KG1 (cell line): ENCODE measurements at places on chromosomes 13 and 19.

DNA sequence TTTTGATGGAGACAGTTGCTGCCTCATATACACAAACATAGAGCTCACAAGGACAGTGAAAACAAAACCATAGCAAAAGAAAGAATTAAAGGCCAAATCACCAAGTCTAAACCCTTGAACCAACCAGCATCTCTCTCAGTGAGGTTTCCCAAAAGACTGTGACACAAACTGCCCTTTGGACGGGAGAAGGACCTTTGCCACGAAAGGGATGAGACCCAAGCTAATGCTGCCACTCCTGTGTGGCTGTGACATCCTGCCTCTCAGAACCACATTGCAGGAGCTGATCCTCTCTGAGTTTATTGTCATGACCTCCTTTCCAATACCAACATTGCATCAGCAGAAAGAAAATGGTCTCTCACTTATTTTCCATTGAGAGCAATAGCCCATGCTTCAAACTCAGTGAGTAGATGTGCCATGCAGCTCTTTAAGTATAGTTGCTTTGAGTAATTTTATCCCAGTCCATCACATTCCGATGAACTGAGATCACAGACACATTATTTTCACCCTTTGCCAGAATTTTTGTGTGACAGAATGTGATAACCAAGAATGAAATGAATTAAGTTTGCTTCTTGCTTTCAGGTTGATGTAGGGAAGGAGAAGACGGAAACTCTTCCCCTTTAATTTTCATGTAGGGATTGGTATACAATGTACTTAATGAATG is 133.5 kb upstream of the IRS2 start:
- no peak for DNase-seq

DNA sequence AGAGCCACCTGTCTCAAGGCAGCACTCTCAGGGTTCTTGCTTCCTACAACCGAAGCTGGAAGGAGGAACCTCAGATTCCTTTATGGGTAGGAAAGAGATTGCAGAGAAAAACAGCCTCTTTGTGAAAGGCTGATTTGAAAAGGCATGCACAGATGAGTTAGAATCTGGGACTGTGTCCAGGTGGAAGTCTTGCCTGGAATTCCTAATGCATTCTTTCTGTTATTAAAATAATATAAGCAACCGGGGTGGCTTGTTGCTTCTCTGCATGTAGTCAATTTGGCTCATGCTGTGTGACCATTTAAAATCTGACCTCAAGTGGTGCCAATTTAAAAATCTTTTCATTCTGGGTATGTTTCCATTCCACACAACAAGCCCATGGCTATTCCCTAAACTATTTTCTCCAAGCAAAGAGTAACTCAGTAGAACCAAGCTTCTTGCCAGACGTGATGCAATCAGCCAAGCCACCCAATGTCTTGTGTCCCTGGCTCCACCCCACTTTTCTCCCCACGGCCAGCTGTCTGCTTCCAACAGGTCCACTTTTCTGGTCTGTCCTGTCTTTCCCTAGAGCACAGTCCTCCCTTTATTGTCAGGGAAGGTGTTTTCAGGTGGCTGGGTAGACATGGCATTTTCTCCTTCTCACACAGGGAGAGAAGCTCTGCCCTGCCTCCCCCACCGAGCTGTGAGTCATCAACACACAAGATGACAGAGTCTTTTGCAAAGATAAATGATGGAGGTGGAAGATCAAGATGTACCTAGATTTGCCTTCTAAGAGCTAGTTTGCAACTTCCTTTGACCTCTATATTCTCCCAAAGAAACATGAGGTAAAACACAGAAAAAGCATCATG is 394.3 kb downstream of the FOXO1 start:
- DNase-seq = peak; percentile 18

DNA sequence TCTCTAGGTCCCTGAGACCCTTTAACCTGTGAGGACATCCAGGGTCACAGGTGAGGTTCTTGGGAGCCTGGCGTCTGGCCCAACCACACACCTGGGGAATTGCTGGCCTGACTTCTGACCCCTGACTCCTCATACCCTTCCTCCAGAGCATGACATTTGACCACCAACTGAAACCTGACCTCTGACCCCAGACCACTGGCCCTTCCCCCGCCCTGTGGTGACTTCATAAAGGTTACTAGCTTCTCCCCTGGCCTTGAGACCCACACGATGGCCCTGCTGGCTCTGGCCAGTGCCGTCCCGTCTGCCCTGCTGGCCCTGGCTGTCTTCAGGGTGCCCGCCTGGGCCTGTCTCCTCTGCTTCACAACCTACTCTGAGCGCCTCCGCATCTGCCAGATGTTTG is at the start of gene SPACA6:
Gene SPACA6, plus strand, starts transcription at position 71 of the 400 bp plus-strand sequence. Its CDS starts 197 bp downstream, at position 268.
- DNase-seq = no peak

- DNase-seq = peak; percentile 61
Measured at GRCh38 chr13:45119469-45119990, 780 bp upstream of the GTF2F2 start.

- no peak for DNase-seq
Measured at GRCh38 chr19:5115771-5116202, 146.9 kb downstream of the KDM4B start.

DNA sequence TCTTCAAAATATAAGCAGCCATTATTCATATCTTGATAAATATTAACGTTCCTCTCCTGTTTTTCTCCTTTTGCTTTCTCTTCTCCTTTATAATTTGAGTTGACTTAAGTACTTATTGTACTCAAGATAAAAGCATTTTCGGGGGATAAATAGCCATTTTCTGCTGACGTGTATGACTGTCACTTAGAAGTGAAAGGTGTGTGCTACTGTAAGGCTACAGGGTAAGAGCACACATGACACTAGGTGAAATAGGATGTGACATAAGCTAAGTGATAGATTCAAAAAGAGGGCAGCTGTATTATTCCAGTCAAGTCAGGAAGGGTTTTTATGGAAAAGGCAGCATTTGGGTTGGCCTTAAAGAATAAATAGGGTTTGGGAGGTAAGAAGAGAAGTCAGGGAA is 128.5 kb downstream of the GPC6 start:
- no peak for DNase-seq

GRCh38 chr19:7113233-7113632 is 43.7 kb downstream of the ZNF557 start:
- no peak for DNase-seq

DNA sequence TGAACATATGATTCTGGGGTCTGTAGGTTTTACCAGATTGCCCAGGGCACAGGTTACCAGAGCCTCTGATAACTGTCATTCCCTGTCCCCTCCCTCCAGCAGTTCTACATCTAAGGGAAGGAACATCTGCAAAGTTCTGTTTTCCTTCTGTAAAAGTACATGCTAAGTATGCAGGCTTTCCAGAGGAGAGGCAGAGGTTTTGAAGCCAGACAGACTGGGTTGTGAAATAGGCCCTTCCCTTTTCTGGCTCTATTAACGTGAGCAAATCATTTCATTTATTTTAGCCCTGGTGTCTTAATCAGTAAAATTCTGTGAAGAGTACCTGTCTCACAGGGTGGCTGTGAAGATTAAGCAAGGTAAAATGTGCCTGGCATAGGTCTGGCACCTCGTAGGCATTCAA is 66.1 kb upstream of the C1QTNF9 start:
- no peak for DNase-seq

- DNase-seq = no peak
Measured at GRCh38 chr13:98401934-98402333, 175.0 kb downstream of the STK24 start.

DNA sequence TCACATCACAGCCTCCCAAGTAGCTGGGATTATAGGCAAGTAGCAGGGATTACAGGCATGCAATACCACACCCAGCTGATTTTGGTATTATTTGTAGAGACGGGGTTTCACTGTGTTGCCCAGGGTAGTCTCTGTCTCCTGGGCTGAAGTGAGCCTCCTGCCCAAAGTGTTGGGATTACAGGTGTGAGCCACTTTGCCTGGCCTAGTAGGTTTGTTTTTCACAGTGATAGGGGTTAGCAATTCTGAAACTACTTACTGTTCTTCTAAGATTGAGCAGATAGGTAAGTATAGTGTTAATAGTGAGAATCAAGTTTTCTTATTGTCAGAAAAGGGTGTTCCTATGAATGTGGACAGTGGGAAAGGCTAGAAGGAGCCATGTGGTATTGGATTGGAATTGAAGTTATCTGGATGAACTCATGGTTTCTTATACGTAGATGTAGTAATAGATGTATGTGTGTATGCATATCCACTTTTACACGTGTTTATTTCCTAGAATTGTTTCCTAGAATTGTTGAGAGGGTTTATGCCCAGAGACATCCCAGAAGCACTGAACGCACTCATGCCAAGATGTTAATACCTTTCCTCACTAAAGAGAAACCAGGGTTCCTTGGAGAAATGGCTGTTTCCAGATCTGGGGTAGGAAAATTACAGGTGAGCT is 49.1 kb downstream of the SAE1 start:
- DNase-seq = no peak
